Activated T-helper 1 cell treated with anti-CD3 and anti-CD28 coated beads, Interleukin-2, amount 50 U/mL, for 16 hours (primary cell): ENCODE measurements at places on chromosomes 7 and 10.
A peak's percentile ranks its signal among the peaks of the same experiment; 100 is the strongest.

GRCh38 chr7:128119036-128119435, 87.8 kb upstream of the LRRC4 start:
- no peak for DNase-seq

- no peak for DNase-seq
Measured at GRCh38 chr7:28151965-28152364, 28.6 kb downstream of the JAZF1 start.

DNA sequence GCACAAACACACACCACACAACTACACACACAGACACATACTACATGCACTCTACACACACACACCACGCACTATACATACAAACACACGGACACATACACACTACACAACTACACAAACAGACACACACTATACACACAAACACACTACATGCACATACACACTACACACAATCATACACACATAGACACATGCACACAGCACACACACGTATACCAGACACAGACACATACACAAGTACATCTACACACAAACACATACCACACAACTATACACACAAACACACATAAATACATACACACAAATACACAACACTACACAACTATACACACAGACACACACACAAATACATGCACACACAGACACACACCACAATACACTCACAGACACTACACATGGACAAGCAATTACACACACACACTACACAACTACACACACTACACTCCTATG, 4.6 kb downstream of the GPR15LG start:
- no peak for DNase-seq

DNA sequence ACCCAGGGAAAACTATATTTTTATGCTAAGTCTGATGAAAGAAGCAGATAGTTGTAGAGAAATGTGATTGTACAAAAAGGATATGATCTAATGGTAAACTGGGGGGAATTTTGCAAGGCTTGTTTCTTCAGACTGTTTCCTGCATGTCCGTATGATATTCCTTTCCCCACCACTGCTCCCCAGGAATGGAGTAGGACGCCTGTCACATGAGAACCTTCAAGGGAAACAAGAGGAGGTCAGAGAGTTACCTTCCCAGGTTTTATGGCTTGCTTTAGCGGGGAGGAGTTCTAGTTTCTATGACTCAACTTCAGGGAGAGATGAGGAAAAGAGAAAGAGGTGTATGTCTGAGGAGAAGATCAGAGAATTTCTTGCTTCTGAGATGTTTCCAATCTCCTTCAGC, 16.4 kb upstream of the ITPRID1 start:
- DNase-seq: no peak

DNA sequence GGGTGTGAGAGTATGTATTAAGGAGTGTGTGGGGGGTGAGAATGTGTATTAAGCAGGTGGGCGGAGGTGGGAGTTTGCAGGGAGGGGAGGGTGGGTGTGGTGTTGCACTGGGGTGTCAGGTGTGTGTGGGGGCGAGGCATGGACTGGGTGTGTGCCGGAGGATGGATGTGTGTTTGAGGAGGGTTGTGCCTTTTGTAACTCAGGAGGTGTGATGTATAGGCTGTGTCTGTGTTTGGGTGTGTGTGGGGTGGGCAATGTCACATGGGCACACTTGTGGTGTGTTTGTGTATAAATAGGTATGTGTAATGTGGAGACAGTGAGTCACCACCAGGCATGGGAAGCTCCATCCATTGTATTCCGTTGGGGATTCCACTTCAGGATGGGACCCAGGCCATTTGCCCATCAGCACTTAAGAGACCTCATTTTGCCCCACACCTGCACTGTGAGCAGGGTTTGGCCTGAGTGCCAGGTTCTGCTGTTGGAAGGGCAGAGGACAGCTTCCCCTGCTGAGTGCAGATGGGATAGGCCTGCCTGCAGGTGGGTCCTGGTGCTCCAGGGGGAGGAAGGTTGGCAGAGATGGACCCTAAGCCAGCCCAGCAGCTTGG, 5.8 kb downstream of the UNC5B start:
- no peak for DNase-seq

GRCh38 chr7:4782333-4783291, 7.2 kb downstream of the AP5Z1 start:
- DNase-seq: no peak

DNA sequence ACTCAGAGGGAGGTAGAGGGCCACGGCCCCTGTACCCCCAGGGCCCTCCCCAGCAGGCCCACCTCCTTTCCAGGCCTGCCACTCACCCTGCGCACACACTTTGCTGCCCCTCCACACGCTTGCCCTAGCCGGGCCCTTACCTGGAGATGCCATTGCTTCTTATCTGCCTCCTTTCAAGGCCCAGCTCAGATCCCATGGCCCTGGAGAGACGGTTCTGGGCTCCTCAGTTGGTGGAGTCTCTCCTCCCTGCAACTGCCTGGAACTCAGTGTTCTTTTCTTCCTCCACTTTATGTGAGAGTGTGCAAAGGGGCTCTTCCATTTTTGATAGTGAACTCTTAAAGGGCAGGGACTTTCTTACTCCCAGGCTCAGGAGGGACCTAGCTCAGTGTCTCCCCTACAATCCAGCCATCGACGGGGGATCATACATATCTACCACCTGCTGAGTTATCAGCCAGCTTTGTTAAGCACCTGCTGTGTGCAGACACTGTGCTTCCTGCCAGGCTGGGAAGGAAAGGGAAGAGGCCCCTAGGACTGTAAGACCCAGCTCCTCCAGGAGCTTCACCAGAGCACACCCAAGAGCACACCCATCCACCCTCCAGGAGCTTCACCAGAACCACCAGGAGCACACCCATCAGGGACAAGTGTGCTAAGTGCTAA, 89.3 kb upstream of the MACROH2A2 start:
- no peak for DNase-seq

DNA sequence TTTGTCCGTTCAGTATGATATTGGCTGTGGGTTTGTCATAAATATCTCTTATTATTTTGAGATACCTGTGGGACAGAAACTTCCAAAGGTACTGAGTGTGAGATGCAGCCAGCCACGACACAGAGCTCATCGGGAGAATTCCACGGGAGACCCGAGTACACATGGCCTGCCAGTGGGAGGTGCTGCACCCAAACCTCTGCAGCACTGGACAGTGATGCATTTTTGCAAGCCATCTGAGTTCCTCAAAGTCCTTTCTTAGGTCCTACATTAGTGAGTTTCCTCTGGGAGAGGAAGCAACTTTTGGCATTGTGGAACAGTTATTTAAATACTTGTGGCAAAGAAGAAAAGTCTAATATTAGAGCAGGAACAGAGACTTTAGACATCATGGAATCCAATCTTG, 77.5 kb downstream of the ARID5B start:
- DNase-seq: no peak

DNA sequence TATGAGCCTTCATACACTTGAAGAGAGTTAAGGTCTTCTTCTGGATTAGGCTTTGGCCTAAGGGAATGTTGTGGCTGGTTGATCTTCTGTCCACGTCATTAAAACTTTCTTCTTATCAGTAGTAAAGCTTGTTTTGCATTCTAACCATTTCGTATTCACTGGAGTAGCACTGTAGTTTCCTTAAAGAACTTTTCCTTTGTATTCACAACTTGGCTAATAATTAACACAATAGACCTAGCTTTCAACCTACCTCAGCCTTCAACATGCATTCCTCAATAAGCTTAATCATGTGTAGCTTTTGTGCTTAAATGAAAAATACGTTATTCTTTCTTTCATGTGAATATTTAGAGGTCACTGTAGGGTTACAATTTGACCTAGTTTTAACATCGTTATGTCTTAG, 42.8 kb downstream of the AKR1C8 start:
- DNase-seq: no peak

DNA sequence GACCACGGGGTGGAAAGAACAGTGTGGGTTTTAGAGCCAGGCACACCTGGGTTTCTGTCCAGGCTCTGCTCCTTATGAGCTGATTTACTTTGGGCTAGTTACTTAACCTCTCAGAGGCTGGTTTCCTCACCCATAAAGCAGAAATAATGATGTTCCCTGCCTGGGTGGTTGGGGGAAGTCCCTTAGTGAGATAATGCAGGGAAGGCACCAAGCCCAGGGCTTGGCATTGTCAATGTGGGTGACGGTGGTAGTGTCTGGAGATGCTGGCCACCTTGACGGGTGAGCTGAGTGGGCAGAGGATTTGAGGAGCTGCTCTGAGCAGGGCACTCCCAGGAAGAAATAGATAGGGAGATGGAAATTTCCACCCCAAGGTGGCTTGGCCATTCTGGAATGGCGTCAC, 65.2 kb downstream of the SH2D4B start:
- no peak for DNase-seq

DNA sequence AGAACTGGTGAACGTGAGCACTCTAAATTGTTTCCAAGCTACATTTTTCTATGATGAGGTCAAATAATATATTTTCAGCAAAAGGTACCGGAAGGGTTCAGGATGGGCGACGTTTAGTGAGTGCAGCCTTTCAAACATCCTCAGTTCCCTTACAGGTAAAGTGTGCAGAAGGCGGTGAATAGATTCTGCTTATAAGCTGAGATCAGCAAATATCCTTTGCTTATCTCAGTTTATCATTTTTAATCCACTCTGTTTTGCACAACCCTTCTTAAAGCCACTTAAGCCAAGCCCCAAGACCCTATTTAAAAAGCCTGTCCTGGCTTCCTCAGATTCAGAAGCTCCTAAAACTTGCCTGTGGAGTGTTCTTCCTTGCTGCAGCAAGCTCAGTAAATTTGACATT, 103.1 kb upstream of the DGKB start:
- no peak for DNase-seq

DNA sequence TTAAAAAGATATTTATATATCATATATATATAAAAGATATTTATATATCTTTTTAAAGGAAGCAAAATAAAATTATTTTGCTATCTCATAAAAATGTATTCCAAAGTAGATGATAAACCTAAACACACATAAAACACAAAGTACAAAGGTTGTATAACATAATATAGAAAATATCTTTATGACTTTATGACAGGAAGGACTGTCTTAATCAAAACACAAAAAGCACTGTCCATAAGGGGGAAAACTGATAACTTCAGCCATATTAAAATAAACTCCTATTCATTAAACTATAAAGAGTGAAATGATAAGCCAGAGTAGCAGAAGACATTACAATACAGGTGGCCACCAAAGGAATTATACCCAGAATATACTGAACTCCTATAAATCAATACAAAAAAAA, 34.8 kb downstream of the KDM7A start:
- DNase-seq: no peak

DNA sequence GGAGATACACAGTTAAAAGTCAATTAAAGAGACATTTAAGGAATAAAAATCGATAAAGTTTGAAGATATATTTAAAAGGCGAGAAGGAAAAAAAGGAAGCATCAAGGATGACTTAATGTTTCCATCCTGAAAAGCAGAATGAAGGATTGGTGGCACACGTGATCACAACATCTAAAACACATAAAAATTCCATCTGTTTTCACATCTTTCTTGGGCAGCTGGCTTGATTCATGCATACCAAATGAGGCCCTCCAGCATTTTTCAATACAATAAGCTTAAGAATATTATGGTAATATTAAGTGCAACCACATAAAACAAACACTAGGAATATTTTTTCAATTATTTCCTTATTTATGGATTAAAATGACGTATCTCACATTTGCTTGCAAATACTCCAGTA, 112.6 kb downstream of the TPK1 start:
- no peak for DNase-seq

- no peak for DNase-seq
Measured at GRCh38 chr10:18140149-18140956, at the start of gene CACNB2. Gene CACNB2, plus strand, starts transcription at chr10:18140424.

- no peak for DNase-seq
Measured at GRCh38 chr7:87129848-87130247, 22.4 kb upstream of the DMTF1 start.

DNA sequence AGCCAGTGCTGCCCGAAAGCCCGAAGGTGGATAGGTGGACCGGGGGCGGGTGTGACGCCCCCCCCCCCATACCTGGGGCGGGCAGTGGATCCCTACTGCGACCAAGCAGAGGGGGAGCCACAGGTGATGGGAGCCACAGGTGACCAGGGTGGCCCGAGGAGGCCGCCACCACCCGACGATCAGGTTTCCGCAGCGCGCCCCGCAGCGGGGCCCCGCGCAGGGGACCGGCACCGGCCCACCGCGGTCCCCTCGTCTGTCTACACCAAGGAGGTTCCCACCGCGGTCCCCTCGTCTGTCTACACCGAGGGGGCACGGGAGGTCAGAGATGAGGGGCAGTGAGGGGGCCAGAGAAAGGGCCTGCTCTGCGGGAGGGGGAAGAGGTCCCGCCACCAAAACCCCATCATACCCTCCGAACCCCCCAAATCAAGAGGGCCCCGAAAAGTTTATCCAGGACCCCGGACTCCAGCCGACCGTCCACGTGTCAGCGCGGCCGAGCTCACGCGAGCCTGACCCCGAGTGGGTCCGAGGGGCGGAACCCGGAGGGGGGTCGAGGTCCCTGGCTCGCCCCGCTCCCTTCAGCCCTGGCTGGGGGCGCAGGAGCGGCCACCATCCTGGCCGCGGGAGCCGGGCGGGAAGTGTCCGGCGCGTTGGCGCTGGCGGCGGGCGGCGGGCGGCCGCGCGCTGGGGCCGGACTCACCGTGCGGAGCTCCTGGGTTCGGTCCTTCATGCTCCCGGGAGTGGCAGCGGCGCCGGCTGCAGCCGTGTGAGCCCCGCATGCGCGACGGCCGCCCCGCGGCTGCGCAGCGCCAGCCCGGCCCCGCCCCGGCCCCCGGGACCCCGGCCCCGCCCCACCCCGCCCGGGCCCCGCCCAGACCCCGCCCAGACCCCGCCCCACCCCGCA, at the start of gene STX1A:
STX1A (minus strand) TSS at position 765 of the 901 bp plus-strand sequence; CDS start at position 727, 38 bp downstream.
- DNase-seq: peak; percentile 40

- DNase-seq: no peak
Measured at GRCh38 chr7:126659124-126659523, 593.6 kb downstream of the GRM8 start.

DNA sequence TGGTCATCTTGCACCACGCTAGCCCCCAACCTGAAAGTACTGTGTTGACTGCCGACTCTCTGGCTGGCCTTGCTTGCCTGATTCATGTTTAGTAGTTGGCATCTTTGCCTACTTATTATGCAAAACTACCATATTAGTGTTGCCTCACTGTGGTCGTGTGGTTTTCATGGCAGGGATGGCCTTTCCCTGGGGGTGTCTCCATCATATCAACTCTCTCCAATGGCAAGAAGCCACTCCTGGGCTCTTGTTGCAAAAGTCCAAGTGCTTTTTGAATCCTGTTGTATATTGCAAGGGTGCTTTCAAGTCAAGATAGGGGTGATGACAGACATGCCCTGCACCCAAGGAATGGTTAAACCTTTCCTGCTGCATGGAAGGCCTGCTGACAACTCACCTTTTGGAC, 39.4 kb downstream of the ABLIM1 start:
- DNase-seq: no peak

- no peak for DNase-seq
Measured at GRCh38 chr10:5538446-5538845, 13.7 kb downstream of the CALML3 start.

GRCh38 chr7:123535517-123535916, 1.1 kb upstream of the IQUB start:
- DNase-seq: no peak

GRCh38 chr7:142733271-142733670, 16.0 kb upstream of the PRSS1 start:
- DNase-seq: no peak

GRCh38 chr7:94183891-94184290, 179.7 kb upstream of the BET1 start:
- DNase-seq: no peak

GRCh38 chr7:121180436-121181063, 148.2 kb upstream of the WNT16 start:
- no peak for DNase-seq
